COR-L47 (cell line): ENCODE measurements at places on chromosomes 16 and 17.

GRCh38 chr17:16924696-16925440 is 47.0 kb downstream of the TNFRSF13B start:
- no peak for DNase-seq

DNA sequence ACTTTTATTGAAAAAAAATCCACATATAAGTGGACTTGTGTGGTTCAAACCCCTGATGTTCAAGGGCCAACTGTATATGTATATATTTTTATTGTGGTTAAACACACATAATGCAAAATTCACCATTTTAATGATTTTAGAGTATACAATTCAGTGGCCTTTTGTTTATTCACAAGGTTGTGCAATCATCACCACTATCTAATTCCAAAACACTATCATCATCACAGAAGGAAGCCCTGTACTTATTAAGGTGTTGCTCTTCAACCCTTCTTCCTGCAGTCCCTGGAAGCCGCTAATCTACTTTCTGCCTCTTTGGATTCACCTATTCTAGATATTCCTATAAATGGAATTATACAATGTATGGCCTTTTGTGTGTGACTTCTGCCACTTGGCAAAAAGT is 23.0 kb downstream of the MAP2K6 start:
- DNase-seq, result no peak

GRCh38 chr17:2995886-2996809 is 67.3 kb downstream of the OR1D5 start:
- no peak for DNase-seq

DNA sequence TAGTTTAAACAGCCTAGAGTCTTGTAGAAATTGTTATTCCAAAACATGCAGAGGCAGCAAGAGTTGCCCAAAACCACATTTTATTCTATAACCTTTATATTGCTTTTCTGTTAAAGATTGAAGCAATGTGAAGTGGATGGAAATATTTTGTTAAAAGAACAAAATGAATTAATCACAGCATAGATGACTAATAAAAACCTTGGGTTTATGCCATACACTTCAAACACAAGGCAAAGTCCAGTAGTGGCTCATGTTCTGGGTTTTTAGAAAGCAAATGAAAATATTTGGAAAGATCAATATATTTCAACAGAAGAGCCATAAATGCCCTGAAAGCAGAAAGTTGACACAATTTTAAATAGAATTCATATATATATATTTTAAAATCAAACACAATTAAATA is 36.7 kb upstream of the ULK2 start:
- DNase-seq, result no peak

- no peak for DNase-seq
These were observed 26.8 kb upstream of the KDM6B start for GRCh38 chr17:7807206-7807605.

DNA sequence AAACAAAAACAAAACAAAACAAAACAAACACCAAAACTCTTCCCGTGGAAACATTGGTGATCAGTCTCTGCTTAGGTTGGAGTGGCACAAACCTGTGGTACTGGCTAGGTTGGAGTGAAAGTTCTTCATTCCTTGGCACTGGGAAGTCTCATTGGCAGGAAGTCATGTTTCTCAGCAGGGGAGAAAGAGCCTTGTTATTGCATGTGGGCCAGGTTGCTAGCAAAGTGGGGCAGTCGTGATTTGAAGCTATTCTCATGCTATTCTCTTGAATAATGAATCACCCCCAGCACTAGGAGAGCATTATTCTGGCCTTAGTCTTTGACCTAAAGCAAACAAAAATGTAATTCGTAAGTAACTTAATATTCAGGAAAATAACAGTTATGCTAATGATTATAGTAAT is 24.3 kb upstream of the B4GALNT2 start:
- DNase-seq, result peak; percentile 2

GRCh38 chr16:50540711-50541007 is 7.5 kb upstream of the NKD1 start:
- no peak for DNase-seq

GRCh38 chr17:46002311-46002972 is 3.4 kb downstream of the STH start:
- peak; percentile 44 for DNase-seq

GRCh38 chr16:23148513-23149266 is 562 bp downstream of the USP31 start:
- peak; percentile 19 for DNase-seq

DNA sequence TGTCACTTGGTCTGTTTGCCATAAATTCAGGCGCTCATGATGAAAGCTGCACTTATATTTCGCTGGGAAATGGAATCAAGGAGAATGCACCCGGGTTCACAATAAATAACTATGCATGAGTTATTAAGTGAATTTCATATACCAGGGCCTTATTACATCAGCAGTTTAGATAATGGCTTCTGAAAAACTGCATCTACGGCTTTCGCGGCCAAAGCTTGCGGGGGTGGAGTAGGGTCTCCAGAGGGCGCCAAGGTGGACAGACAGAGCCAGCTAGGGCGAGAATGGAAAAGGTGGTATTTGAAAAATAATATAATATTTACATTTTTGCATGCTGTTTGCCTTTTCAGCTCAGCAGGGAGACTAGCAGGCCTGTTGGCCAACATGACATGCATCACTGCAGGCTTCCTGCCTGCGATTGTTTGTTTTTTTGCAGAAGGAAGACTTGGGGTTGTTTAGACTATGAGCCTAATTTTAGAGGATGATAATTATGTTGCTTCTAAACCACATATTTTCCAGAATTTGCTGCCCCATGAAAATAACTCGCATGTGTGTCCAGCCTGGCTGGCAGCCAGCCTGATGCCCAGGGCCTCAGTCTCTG is 173.8 kb upstream of the IRX3 start:
- peak; percentile 66 for DNase-seq

GRCh38 chr17:42307362-42307927 is 19.1 kb downstream of the STAT5A start:
- no peak for DNase-seq

DNA sequence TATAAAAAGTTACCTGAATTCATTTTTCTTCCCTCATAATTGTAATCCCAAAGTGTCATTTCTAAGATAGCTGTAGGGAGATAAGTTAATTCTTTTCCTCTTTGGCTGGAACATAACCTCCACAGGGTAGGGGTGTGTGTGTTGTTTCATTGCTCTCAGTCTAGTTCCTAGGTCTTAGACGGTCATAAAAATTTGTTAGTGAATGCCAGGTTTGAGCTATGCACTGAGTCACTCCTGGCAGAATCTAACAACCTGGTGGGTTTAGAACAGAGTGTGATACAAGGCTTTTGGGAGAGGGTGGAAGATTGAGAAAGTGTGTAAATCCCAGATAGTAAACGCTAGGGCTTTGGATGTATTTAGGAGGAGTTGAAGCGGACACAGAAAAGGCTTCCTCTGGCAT is 894 bp upstream of the PHKG2 start:
- DNase-seq, result no peak

GRCh38 chr16:70493802-70494201 is 29.6 kb downstream of the COG4 start:
- DNase-seq, result no peak

- DNase-seq, result no peak
These were observed 96.7 kb upstream of the FAM20A start for GRCh38 chr17:68697850-68698361.

- no peak for DNase-seq
These were observed 46.9 kb upstream of the RASD1 start for GRCh38 chr17:17542906-17543635.

GRCh38 chr16:56275076-56275475 is 83.8 kb downstream of the GNAO1 start:
- no peak for DNase-seq

DNA sequence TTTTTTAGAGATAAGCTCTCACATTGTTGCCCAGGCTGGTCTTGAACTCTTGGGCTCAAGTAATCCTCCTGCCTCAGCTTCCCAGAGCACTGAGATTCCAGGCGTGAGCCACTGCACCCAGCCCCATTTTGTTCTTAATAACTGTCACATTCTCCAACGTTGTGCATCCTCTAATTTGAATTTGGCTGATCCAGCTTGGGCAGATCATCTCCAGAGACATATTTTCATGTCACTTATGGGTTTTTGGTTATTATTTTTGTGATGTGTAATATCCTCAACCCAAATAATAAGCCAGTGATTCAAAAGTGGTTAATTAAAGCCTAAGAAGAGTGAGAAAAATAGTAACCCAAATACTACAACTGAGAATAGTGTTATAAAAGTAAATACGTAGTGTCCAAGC is 16.2 kb upstream of the COL1A1 start:
- DNase-seq, result no peak

GRCh38 chr16:86367291-86368072 is 142.8 kb upstream of the FOXF1 start:
- DNase-seq, result no peak

GRCh38 chr16:4698321-4699045 is 5.1 kb downstream of the NUDT16L1 start:
- no peak for DNase-seq

DNA sequence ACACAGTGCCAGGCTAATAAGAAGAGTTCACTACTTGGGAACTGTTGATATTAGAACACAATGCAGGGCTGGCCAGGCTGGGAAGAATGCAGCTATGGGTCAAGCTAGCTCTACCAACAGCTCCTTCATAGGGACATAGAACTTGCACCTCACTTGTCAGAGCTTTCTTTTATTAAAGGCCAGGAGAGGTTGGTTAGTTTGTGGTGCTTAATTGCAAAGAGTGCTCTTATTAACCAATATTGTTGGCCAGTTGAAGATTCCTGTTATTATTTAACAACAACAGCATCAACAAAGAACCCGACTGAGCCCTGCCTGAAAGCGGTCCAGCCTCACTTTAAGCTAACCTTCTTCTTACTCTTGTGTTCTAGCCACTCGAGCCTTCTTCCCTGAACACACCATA is 43.4 kb upstream of the ANKFN1 start:
- DNase-seq, result no peak

DNA sequence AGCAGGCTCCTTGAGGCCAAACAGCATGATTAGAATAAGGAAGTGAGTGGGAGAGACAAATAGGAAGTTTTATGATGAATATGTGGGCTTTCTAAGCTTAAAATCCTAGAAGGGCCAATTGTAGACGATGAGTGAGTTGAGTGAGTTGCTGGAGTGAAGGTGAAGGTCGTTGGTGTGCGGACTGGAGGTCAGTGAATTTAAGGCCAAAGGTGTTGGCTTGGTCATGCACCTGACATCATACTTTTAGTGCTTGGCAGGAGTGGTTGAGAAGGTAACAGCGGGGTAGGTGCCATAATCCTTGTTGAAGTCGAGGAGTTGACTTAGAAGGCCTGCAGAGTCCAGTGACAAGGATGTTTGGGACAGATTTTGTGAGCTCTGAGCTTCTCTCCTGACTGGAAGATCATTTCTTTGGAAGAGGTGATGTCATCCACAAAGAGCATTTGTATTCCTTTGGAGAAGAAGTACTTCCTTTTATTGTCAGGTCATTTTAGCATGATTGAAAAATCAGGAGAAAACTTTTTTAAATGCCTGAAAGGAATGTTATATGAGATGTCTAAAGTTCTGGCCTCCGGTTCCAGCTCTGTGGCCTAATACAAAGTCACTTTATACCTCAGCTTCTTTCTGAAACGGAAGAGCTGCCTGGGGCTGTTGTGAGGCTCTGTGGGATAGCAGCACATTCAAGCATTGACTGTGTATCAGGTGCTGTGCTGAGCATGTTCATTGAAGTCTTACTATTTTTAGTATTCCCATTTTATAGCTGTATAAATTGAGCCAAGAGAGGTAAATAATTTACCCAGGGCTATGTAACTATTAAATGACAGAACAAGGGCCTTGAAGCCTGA is 53.6 kb upstream of the TBX2 start:
- DNase-seq, result no peak

DNA sequence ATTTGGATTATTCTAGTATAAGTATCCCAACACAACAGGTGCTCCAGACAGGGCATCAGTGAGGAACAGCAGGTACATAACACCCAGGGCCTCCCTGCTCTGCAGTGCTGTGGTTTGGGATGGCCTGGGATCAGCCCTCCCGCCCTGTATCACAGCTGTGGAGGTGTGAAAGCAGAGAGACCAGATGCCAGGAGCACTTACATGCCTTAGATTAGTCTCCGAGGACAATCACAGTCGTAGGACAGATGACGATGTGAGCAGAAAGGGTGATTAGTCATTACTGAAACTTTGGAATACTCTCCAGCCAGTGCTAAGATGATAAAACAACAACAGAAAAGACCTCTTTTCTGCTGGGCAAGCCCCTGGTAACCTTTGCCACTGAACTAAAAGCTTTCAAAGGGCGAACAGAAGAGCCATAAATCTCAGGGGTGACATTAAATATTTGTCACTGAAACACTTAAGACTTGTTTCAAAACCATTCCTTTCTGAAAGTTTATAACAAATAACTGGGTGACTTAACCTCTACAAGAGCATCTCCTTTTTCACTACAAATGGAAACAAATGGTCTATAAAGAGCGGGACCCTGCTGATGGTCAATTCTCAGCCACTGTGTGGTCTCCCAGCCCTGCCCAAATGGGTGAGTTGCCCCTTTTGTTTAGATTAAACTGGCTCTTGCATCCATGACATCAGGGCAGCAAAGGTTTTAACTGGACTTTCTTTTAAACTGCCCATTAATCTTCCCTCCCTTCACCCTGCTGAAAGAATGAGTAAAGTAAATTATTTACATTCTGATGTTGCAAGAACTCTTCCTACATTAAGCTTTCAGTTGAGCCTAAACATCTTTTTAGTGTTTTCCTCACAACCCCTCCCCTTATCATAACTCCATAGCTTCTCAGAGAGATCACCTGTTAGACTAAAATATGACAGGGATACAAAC is 183.1 kb upstream of the COX10 start:
- no peak for DNase-seq

GRCh38 chr17:14833201-14833785 is 431.8 kb downstream of the PMP22 start:
- DNase-seq, result no peak

DNA sequence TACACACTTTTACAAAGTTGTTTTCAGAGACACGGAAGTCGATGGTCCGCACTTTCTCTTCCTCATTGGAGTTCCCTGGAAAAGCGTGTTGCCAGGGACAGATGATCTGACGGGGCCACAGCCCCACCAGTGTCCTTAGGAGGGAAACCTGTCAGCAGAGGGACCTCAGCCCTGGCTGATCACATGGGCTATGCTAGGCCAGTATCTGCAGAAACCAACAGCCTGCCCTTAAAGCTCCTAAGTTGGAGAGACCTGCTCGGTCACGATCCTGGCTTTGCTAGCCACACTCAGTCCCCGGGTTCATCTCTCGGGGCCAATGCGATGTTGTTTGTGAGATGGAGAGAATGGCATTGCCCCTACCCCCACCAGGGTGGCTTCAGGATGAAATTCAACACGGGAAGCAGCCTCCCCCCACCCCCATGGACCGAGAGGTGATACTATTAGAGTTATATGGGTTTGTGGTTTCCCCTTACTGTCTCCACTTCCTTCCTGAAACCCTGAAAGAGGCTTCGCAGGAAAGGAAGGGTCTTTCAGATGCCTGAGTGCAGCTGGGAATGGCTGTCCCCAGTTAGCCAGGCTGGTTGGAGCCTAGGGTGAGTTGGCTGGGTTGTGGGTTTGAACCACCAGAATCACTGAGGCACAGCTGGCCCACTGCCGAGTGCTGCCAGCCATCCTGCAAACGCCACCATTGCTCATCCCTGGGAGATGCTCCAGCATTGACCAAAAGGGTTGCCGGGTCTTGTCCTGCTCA is 16.6 kb downstream of the RMI2 start:
- no peak for DNase-seq

- DNase-seq, result peak; percentile 65
These were observed 631 bp downstream of the KREMEN2 start for GRCh38 chr16:2964475-2965336.

- no peak for DNase-seq
These were observed 42.5 kb downstream of the CACNG3 start for GRCh38 chr16:24298548-24299167.
